ENCODE measurements at places on chromosomes 2 and 18. TPM values are rescaled to one million over a fixed set of nuclear protein-coding genes. Genes with fewer than 3 reads are reported as not detected.

Gene ALK
- total RNA-seq, result not detected

DNA sequence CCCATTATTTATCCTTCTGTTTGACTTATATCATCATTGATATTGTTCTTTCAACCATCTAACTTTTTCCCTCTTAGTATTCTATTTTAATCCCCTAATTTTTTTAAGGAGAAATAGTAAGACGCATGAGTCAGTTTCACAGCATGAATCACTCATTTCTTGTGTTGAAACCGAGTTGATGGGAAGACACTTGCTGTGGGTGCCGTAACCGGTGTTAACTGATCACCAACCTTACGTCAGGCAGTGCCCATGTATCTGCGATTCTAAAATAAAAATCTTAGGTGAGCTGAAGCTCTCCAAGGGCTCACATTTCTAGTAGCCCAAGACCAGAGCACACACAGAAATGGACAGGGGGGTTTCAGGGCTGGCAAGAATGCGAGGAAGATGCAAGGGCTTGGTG lies 348.1 kb downstream of the GALR1 start:
- no peak for ATAC-seq

Gene NYAP2
- not detected for total RNA-seq

- peak; percentile 33 for ATAC-seq
Observed at GRCh38 chr2:134231965-134232340, 21.9 kb upstream of the MGAT5 start.

GRCh38 chr18:13725566-13726231 lies 659 bp downstream of the FAM210A start:
- no peak for ATAC-seq

DNA sequence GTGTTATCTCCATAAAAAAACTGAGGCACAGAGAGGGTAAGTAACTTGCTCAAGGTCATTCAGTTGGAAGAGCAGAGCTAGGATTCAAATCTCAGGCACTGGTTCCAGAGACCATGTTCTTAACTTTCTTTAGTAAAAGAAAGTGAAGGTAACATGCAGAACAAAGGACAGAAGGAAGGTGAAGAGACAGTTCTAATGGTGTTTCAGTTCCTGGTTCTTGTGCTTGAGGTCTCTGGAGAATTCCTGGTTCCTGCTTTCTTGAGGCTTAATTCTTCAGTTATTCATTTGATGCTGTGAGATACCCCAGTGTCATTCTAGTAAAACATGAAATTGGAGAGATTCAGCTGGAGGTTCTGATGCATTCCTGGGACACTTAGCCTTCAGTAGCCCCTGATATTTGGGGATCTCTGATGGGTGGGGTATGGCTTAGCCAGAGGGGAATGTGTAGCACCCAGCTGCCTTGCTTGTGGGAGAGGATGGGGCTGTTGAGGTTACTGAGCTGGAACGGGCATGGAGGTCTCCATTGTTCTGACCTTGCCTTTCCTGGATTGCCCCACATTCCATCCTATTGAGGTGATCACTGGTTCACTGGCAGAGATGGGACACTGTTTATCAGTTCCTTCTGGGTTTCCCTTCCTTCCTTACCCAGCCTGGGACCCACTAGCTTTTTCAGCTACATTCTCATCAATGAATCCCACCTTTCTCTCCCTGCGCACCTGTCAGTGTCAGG lies 46.8 kb downstream of the SEMA4F start:
- no peak for ATAC-seq

DNA sequence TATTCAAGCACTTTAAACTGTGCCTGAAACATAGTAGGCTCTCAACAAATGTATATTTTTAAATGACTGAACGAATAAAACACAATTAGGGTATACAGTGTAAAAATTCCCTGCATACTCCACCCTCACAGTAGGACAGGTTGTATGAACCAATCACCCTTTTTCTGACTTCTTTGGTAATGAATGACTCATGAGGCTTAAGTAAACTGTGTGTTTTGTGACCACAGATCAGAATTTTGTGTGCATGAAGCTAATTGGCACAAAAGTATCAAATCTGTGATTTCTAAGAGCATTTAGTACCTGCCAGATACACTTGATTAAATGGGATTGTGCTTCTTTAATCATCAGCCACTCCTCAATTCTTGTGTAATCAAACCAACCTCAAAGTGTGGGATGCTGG lies 109.9 kb upstream of the MAP4K3 start:
- no peak for ATAC-seq

Gene NT5C1B
- not detected for total RNA-seq

- no peak for ATAC-seq
Observed at GRCh38 chr18:75052475-75052874, 156.5 kb downstream of the PTGR3 start.

DNA sequence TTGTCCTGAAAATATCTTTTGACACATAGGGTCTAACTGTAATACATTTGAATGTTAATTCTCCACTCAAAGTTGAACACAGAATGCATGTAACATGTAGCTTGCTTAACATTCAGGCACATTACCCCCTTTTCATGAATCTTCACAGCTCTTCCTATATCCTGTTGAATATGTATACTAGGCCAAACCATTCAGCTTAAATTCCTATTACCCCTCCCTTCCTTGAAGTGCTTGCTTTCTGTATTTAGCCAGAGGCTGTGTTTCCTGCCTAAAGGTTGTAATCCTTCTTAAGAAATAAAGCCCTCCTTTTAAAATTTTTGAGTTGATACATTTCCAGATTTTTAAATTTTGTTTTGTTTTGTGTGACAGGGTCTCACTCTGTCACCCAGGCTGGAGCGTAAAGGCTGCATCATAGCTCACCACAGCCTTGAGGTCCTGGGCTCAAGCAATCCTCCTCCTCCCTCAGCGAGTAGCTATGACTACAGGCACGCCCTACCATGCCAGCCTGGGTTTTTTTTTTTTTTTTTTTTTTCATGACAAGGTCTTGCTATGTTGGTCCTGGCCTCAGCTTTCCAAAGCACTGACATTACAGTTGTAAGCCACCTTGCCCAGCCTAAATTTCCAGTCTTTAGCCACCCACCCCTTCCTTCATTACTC lies 357.6 kb downstream of the DSC3 start:
- ATAC-seq, result no peak

Gene CRACDL
- 0.16 TPM for total RNA-seq

DNA sequence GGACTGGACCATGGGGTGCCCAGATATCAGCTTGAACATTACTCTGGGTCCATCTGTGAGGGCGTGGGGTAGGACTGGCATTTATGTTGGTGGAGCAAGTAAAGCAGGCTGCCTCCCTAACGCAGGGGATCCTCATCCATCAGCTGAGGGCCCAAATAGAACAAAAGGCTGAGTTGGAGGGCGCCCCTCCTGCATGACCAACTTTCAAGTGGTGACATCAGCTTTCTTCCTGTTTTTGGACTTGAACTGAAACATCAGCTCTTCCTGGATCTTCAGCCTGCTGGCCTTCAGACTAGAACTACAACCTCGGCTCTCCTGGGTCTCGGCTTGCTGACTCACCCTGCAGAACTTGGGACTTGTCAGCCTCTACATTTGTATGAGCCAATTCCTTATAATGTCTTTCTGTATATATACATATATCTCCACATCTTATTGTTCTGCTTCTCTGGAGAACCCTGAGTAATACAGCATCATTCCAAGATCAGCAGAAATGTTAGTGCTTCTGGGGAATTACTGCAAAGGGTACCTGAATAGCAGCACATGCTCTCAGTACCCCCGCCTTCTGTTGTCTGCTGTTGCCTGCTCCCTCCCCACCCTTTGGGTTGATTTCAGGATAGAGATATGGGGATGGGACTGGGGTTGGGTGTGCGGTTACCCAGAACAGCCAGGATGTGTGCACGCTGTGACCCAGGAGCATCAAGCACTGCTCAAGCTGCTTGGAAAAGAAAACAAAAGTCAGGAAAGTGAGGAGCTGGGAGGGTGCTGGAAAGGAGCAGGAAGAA lies 20.0 kb downstream of the TMEM127 start:
- ATAC-seq, result no peak

Gene DNAJC5G
- not detected for total RNA-seq

All from activated T-helper 17 cell treated with anti-CD3 and anti-CD28 coated beads, Interleukin-2, amount 50 U/mL, for 72 hours (primary cell).